RWPE1 (cell line): ENCODE measurements at places on chromosomes 6 and 20.
A peak's percentile ranks its signal among the peaks of the same experiment; 100 is the strongest.

- no peak for DNase-seq
Observed at GRCh38 chr20:35299780-35300179, 7.6 kb upstream of the FAM83C start.

- no peak for DNase-seq
Observed at GRCh38 chr6:44731485-44732095, 344.1 kb downstream of the CDC5L start.

DNA sequence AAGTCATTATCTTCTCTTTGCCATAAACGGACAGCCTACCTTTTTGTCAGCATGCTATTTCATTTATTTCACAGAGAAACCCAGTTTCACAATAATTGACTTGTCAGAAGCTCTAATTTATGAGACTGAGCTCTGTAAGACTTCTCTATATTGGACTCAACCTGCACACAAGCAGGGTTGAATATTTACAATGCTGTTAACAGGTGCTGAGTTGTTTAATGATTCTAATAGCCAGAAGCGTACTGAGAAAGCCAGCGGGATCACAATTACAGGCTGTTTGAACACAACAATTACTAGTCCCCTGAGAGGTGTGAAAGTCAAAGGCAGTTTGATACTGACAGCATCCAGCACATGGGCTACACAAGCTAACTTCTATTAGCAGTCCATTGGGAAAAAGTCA, 128.2 kb upstream of the SIM1 start:
- no peak for DNase-seq

DNA sequence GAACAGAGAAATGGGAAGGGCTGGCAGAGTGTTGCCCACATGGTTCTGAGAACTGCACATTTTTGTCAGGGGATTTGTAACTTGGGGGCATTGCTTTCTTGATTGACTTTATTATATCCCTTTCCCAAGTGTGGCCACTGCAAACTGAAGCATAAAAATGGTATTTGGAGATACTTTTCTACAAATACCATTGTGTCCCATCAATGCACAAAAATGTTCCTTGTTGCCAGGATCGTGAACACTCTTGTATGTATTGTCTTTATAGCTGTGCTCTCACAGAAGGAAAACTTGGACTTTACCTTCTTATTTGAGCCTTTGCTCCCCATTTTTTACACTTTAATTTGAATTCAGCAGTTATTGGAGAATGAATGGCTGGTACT, 57.1 kb upstream of the C20orf144 start:
- DNase-seq: no peak

DNA sequence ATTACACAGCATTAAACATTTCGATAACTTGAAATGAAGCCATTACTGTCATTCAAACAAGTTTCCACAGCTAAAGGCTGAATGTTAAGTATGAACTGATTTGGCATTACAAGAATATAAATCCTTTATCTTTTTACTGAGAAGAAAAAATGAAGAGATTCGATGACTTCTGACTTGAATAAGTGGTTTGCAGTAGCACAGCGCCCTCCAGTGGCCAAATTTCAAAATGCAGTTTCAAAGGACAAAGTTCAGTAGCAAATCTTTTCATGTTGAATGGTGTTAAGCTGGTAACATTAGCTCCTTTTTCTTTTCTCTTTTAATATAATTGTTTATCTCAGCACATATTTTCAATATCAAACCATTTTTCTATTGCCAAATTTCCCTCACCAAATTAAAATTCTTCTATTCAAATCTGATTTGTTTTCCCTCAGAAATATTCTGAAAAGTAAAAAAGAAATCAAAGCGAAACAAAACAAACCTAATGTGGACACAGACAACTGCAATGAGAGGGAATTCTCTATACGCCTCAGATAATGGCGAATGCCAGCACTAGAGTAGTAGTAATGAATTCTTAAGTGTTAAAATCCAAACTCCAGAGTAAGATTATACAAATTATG, 145.7 kb downstream of the BTBD9 start:
- peak; percentile 30 for DNase-seq

GRCh38 chr6:84758486-84758885, 5.9 kb downstream of the TBX18 start:
- DNase-seq: no peak
